Esophagus muscularis mucosa (tissue), 4 donors: ENCODE measurements at places on chromosomes 11 and 22. TPM values are rescaled to one million over a fixed set of nuclear protein-coding genes. Genes with fewer than 3 reads are reported as not detected.

- DNase-seq: no peak
Observed at GRCh38 chr22:40728731-40729189, 49.5 kb downstream of the MCHR1 start.

GRCh38 chr22:48807155-48807554 lies 1020.5 kb downstream of the BRD1 start:
- no peak for DNase-seq

DNA sequence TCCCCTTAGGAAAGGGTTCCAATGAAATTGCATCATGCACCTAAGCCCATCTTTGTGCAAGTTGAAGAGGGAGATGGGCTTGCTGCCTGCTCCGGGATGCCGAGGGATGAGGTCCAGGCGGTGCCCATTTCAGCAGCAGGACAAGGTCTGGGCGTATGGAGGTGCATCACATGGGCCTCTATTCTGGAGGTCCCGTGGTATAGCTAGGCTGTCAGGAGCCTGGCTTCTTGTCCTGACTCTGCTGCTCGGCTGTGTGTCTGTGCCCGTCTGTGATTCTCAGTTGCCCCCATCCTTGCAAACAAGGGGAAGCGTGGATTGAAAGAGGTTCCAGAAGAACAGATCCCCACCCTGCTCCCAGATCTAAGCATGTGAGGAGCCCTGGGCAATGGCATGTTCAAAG lies 130.0 kb downstream of the OSBP2 start:
- no peak for DNase-seq

DNA sequence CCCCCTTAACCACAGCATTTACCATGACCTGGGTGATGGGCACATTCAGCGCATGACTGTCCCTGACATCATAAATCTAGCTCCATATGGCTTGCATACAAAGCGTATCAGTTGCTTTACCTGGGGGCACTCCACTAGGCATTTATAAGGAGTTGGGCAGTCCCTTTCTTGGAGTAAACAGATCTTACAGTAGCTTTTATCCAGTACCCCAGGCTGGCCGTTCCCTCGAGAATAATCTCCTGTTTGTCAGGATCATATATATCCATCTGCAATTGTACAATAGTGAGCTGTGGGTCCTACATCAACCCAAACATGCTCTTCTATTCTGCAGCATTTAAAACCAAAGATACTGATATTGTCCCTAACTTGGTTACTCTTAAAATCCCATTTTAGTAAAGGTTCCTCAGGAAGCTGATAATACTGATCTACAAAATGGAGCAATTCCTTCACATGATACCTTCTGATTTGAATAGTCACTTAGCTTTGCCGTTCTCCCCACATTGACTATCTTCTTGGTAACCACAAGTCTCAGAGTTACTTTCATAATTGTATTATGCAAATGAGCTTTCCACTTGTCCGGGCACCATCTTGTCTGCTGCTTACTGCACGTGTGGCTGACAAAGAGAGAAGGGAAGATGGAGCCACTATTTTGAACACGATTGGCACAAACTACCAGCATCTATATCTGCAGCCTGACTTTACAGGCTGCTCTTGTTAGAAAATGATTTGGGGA lies 205.0 kb downstream of the CWF19L2 start:
- DNase-seq: no peak

Gene CHADL
- 7.8 TPM for total RNA-seq

- DNase-seq: no peak
Observed at GRCh38 chr11:78041843-78042440, 18.9 kb upstream of the KCTD14 start.

GRCh38 chr11:76329084-76329648 lies 51.8 kb downstream of the THAP12 start:
- DNase-seq: no peak

- no peak for DNase-seq
Observed at GRCh38 chr11:14269692-14270573, 89.0 kb downstream of the RRAS2 start.

DNA sequence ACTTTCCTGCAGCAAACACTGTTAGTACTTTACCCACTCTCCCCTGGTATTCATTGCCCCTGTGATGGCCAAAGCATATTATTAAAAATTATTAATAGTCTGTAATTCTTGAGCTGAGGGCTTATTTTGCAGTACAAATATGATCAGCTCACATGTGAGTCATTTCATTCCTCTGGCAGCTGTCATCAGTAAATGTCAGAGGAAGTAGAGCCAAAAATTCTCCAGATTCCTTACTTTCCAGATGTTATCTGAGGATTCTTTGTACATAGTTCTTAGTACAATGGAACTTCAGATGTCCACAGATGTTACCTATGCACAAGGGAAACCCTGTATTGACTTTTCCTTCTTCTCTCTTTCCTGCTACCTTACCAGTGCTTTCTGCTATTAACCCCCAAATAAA lies 12.5 kb downstream of the OR5B3 start:
- DNase-seq: no peak

GRCh38 chr11:46278387-46279125 lies 1.1 kb downstream of the CREB3L1 start:
- no peak for DNase-seq

Gene TOMT
- total RNA-seq: not detected

GRCh38 chr22:48371391-48371790 lies 1456.3 kb downstream of the BRD1 start:
- no peak for DNase-seq

GRCh38 chr11:4118107-4118506 lies 23.5 kb downstream of the RRM1 start:
- DNase-seq: no peak
